ENCODE measurements at places on chromosomes 1 and 21.

- peak; percentile 70 for DNase-seq
These were observed 75.8 kb downstream of the ALPL start for GRCh38 chr1:21585037-21585436.

- peak; percentile 76 for DNase-seq
These were observed 20.7 kb upstream of the ATP1A1 start for GRCh38 chr1:116352349-116352813.

GRCh38 chr1:223678841-223679240 lies 13.3 kb upstream of the CAPN8 start:
- peak; percentile 83 for DNase-seq

DNA sequence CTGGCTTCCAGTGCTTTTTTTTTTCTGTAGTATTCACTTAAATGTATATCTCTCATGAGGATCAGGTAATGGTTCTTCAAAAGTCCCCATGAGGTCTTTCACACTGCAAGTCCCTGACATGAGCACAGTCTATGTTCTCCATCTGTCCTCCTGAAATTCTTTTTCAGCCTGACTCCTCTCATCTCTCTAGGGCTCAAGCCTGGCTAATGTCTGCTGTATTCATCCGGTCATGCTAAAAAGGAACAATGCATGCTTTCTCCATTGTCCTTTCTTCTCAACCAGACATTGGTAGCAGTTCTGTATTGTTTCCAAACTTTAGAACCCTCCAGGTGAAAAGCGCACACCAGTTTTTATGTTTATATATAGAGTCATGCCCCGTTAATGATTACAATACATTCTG lies 368.3 kb upstream of the OLFM3 start:
- no peak for DNase-seq

GRCh38 chr1:200873671-200874397 lies 1.1 kb downstream of the GPR25 start:
- no peak for DNase-seq

DNA sequence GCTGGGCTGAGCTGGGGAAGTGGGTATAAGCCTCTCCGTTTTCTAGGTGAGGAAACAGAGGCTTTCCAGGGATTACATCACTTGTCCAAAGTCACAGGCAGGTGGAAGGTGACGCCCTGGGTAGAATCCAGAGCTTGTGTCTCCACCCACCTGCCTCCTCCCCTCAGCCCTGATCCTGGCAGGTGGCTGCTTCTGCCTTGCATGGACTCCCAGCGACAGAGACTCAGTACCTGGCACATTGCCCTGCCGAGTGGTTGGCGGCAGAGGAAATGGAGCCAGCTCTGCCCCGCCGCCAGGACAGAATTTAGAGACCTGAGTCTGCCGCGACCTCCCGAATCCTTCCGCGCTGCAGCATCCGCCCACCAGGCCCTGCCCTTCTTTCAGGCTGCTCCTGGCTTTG lies 2.1 kb downstream of the PLA2G2E start:
- no peak for DNase-seq

- no peak for DNase-seq
These were observed 7.6 kb upstream of the C1orf21 start for GRCh38 chr1:184379111-184379752.

- no peak for DNase-seq
These were observed 161.6 kb downstream of the LRRC40 start for GRCh38 chr1:70043804-70044203.

GRCh38 chr1:172588296-172589291 lies 55.6 kb downstream of the SUCO start:
- DNase-seq, result peak; percentile 63

GRCh38 chr1:34650800-34651199 lies 104.0 kb upstream of the GJB5 start:
- DNase-seq, result no peak
